Kasumi-1 (cell line): ENCODE measurements at places on chromosomes 3 and 15.

GRCh38 chr3:127461286-127461910 lies 129.1 kb downstream of the TPRA1 start:
- no peak for DNase-seq

DNA sequence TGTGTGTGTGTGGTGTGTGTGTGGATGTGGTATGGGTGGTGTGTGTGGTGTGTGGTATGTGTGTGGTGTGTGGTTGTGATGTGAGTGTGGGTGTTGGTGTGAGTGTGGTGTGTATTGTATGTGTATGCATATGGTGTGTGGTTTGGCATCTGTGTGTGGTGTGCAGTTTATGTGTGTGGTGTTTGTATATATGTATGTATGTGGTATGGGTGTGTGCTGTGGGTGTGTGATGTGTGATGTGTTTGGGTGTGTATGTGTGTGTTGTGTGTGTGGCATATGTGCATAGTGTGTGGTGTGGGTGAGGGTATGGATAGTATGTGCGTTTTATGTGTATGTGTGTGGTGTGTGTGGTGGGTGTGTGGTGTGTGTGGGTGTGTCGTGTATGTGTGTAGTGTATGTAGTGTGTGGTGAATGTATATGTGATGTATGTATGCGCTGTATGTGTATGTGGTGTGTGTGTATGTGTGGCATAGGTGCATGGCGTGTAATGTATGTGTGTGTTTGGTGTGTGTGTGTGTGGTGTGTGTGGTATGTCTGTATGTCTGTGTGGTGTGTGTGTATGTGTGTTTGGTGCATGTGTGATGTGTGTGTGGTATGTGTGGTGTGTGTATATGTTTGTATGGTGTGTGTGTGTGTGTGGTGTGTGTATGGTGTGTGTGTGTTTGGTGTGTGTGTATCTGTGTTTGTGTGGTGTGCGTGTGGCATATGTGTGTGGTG lies 58.0 kb downstream of the EFCAB12 start:
- DNase-seq, result no peak

DNA sequence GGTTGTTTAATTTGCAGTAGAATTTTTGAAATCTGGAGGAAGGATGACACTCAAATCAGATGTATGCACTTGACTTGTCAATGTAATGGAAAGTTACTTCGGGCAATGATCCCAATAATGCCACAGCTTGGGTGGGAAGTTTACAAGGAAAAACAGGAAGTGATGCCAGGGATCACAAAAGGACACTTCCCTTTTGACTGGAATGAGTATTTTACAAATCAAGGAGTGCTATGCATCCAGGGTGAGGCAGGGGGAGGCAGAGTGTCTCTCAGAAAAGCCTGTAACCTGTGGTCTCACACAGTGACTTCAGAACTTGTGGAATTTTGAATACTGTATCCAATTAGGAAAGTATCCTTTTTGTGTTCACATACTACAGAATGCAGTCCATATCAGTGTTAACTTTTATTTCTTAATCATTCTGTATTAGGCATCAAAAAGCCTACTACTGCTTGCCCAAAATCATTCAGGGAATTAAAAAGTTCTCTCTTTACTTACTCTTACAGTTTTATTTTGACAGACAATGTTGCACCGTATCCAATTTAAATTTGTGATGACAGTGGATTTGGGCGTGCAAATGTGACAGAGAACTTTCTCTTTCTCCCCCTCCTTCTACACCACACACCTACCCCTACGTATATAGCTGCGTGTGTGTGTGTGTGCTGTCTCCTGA lies 445.1 kb downstream of the MECOM start:
- peak; percentile 22 for DNase-seq

GRCh38 chr3:179957264-179957845 lies 79.4 kb downstream of the PEX5L start:
- DNase-seq, result no peak

DNA sequence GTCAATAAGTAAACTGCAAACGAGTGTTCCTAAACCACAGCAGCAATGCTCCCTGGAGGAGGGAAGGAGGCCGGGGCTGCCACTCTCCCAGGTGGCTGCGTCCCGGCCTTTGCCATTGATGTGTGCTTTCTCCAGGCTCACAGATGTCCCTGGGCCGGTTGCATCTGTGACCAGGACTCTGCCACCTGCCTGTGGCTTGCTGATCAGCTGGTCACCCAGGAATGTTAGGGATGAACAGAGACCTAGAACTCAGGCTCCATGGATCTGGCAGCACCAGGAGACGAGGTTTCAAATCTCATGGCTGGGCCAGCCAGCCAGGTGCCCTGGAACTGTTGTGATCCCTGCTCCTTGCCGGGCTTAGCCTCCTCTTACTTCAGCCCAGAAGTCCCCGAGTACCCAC lies 65.7 kb downstream of the KLF15 start:
- DNase-seq, result no peak

DNA sequence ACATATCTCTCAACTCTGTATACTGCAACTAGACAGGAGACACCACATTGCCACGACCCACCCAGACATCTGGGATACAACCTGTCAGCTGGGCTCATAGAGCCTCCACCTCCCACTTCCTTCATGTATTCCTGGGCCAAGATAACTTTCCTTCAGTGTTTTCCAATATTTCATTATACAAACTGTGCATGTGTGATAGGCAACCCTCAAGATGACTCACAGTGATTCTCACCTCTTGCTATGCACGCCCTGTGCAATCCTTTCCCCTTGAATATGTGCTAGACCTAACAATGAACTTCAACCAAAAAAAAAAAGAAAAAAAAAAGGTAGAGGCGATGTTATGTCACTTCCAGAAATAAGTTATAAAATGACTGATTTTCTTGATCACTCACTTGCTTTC lies 138.0 kb upstream of the ALCAM start:
- DNase-seq, result no peak

DNA sequence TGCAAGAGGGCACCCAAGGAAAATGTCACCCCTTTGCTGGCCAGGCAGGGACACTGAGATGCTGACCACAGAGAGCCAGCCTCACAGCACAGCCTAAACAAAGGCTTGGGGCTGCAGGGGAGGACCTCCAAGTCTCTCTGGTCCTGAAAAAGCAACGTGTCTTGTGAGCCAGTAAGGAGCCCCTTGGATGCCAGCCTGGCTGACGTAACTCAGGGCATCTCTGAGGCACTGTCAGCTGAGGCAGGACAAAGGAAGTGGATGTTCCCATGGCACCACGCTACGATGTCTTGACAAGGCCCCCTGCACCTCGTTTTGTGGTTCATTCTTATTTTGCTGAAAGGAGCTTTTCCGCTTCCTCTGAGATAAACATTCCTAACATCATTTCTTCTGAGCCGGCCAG lies 160.7 kb downstream of the OR4M2 start:
- no peak for DNase-seq
